ENCODE measurements at places on chromosomes 6 and 20. TPM values are rescaled to one million over a fixed set of nuclear protein-coding genes. Genes with fewer than 3 reads are reported as not detected.

- no peaks in the 10 kb centered on the region for H3K27me3 ChIP-seq
- no peaks in the 10 kb centered on the region for H3K4me1 ChIP-seq
- no peak overlapping the region for H3K4me3 ChIP-seq
- H3K27ac ChIP-seq = no peak overlapping the region
- DNase-seq = no peak
These were observed 18.4 kb downstream of the TTK start for GRCh38 chr6:80022803-80023202.

- no peaks in the 10 kb centered on the region for H3K36me3 ChIP-seq
- DNase-seq = no peak
- peak overlapping the region; percentile 95 for H3K27ac ChIP-seq
- H3K4me3 ChIP-seq = no peak overlapping the region
- peaks cover 21% of the 10 kb centered on the region for H3K4me1 ChIP-seq
- no peaks in the 10 kb centered on the region for H3K27me3 ChIP-seq
These were observed 4.5 kb upstream of the SYS1 start for GRCh38 chr20:45358282-45359068.

ADGRG6 gene
- 59.5 TPM for total RNA-seq

DNA sequence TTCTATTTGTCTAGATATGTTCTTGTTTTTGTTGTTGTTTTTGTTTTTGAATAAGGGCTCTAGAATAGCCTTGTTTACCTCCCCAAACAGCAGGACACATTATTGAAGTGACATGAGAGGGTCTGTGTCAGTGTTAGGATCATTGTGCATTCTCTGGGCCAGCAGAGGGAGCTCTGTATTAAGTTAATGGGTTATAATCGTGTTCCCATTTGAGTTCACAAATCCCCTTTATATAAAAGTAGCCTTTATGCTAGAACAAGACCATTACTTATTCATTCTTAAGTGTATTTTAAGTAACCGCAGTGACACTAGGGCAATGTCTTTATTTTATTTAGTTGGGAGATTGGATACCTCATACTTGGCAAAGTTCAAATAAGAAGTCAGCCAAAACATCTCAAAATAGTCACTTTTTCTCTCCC, 44.8 kb downstream of the STK4 start:
- no peak overlapping the region for H3K4me3 ChIP-seq
- H3K36me3 ChIP-seq = no peaks in the 10 kb centered on the region
- H3K27ac ChIP-seq = no peak overlapping the region

- no peaks in the 10 kb centered on the region for H3K27me3 ChIP-seq
- no peaks in the 10 kb centered on the region for H3K36me3 ChIP-seq
- H3K4me1 ChIP-seq = no peaks in the 10 kb centered on the region
These were observed 519.1 kb upstream of the AGPAT4 start for GRCh38 chr6:161792851-161793493.

- DNase-seq = no peak
- no peaks in the 10 kb centered on the region for H3K27me3 ChIP-seq
- H3K4me3 ChIP-seq = no peak overlapping the region
- H3K27ac ChIP-seq = no peak overlapping the region
- H3K36me3 ChIP-seq = no peaks in the 10 kb centered on the region
These were observed 8.6 kb upstream of the NKAIN4 start for GRCh38 chr20:63262836-63263235.

- H3K4me1 ChIP-seq = peaks cover 28% of the 10 kb centered on the region
- peak overlapping the region; percentile 90 for H3K27ac ChIP-seq
- H3K27me3 ChIP-seq = no peaks in the 10 kb centered on the region
- peak overlapping the region; percentile 70 for H3K4me3 ChIP-seq
- H3K36me3 ChIP-seq = no peaks in the 10 kb centered on the region
- DNase-seq = no peak
These were observed 540 bp upstream of the ZSCAN12 start for GRCh38 chr6:28400122-28400451.

DNA sequence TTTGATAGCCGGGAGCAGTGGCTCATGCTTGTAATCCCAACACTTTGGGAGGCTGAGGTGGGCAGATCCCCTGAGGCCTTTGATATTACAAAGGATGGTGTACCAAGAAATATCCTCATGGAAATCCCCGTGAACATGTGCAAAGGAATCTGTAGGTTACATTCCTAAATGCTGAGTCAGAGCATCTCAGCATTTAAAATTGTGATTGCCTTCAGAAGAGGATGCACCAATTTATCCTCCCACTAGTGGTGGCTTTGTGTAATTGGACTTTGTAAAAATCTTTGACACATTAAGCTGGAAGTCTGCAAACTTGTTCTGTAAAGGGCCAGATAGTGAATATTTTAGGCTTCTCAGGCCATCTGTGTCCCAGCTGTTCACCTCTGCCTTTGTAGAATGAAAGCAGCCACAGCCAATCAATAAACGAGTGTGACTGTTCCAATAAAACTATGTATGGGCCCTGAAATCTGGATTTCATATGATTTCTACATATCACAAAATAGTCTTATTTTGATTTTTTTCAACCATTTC, 11.8 kb downstream of the TMEM14B start:
- H3K4me3 ChIP-seq = no peak overlapping the region
- peak; percentile 78 for DNase-seq
- H3K4me1 ChIP-seq = no peaks in the 10 kb centered on the region
- peak overlapping the region; percentile 64 for H3K27ac ChIP-seq
- H3K36me3 ChIP-seq = no peaks in the 10 kb centered on the region

CD164 gene
- total RNA-seq = 574 TPM

TAF8 gene
- 25.1 TPM for total RNA-seq

HLA-DQB2 gene
- not detected for total RNA-seq

- no peak for DNase-seq
- H3K36me3 ChIP-seq = no peaks in the 10 kb centered on the region
- H3K27me3 ChIP-seq = no peaks in the 10 kb centered on the region
These were observed 57.6 kb upstream of the FRMD1 start for GRCh38 chr6:168136622-168137021.

GRCh38 chr20:21182832-21183563, 57.1 kb downstream of the KIZ start:
- H3K27ac ChIP-seq = peak overlapping the region; percentile 60
- H3K4me3 ChIP-seq = no peak overlapping the region
- no peaks in the 10 kb centered on the region for H3K4me1 ChIP-seq

DNA sequence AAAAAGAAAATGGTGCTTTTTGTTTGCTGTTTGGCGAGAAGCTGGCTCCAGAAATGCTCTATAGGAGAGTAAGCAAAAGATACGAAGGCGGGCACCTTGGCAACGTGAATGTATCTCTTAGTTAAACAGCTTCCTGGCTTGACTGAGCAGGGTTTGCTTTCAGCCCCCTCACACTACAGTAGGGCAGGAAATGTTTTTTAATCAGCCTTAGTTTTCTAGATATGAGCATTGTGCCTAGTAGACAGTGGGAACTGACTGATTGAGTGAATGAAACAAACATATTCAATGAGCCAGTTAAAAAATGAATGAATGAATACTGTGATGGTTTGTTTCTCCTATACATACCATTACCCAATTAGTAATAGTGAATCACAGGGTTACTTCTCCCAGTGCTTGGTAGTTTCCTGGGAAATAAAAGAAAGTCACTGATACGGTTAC, 19.9 kb downstream of the CAP2 start:
- no peaks in the 10 kb centered on the region for H3K36me3 ChIP-seq
- no peak overlapping the region for H3K4me3 ChIP-seq
- H3K27ac ChIP-seq = no peak overlapping the region

DNA sequence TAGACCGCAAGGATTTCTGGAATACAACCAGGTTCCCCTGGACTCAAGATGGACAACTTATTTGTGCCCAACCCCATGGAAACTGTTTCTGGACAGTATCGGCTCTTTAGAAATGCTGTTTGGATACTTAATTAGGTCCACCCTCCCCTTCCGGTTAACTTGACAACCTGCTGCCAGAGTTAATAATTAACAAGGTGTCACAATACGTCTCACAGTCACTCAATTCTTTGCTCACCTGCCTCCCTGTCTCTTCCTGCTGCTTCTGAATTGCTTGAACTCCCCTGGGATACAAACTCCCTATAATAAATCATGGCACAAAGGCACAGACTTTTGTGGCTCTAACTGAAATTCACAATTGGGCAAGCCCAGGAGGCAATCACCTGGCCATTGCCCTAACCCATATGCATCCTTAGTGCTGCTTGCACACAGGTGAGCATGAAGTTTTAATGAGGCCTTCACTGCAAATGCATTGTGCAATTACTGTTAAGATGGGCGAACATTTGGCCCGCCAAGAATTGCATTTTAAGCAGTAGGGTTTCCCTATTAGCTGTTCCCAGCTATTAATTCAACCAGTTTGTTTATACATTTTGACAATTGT, 504.4 kb upstream of the NOX3 start:
- H3K27me3 ChIP-seq = no peaks in the 10 kb centered on the region
- peak; percentile 47 for DNase-seq
- H3K4me3 ChIP-seq = no peak overlapping the region
- H3K36me3 ChIP-seq = no peaks in the 10 kb centered on the region

DNA sequence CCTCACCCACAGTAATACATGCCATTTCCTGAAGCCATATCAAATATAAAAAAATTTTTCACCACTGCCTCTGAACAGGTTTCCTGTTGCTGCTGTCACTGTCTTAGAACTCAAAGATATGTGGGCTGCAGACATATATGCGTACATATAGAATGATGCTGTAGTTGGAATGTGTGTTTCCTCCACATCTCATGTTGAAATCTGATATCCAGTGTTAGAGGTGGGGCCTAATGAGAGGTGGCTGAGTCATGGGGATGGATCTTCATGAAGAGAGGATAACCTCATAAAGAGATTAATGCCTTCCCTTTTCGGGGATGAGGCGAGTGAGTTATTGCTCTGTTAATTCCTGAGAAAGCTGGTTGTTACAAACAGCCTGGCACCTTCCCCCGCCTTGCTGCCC, 7.7 kb upstream of the SCP2D1 start:
- no peak overlapping the region for H3K4me3 ChIP-seq
- DNase-seq = peak; percentile 13
- no peaks in the 10 kb centered on the region for H3K27me3 ChIP-seq

PROKR2 gene
- total RNA-seq = not detected

DNA sequence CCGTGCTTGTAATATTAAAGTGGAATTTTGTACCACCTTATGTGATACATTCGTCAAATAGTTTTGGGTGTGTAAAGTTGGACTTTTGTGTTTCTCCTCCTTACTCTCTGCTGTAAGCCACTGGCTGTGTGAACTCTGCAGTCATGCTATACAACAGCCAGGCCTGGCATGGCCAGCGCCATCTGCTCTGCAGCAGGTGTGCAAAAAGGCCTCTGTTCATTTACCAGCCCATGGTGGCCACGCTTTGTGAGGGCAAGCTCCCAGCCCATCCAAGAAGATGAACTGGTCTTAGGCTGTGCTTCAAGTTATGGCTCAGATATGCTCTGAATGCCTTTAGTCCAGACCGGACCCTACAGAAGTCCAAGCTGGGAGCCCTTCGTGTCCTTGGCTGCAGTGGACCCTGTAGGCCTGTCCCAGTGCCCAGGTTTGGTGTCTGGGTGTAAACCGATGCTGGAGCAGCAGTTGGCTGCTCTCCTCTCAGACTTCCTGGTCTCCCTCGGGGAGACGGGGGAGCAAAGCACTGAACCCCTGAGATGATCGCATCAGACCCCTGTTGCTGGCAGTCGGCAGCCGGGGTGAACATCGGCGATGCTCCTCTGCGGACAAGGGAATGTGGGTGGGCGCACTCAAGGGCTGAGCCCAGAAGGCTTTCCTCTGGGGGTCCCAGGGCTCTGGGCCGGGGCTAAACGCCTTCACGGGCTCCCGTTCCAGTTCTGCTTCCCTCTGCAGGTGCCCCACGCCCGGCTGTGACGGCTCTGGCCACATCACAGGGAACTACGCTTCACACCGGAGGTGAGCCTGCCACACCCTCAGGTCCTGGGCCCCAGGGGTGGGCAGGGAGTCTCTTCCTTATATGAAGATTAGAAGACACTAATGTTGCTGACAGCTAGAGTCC, 28.6 kb upstream of the PCMTD2 start:
- no peaks in the 10 kb centered on the region for H3K27me3 ChIP-seq
- H3K4me1 ChIP-seq = peaks cover 34% of the 10 kb centered on the region
- no peaks in the 10 kb centered on the region for H3K36me3 ChIP-seq
- no peak overlapping the region for H3K27ac ChIP-seq
- H3K4me3 ChIP-seq = no peak overlapping the region

VSX1 gene
- not detected for total RNA-seq

GRCh38 chr6:3489027-3489757, 32.3 kb upstream of the SLC22A23 start:
- H3K36me3 ChIP-seq = no peaks in the 10 kb centered on the region
- no peaks in the 10 kb centered on the region for H3K27me3 ChIP-seq
- no peaks in the 10 kb centered on the region for H3K4me1 ChIP-seq
- H3K27ac ChIP-seq = no peak overlapping the region
- no peak for DNase-seq
- H3K4me3 ChIP-seq = no peak overlapping the region

GRCh38 chr6:24195836-24196597, 70.0 kb downstream of the NRSN1 start:
- no peak for DNase-seq
- peak overlapping the region; percentile 25 for H3K27ac ChIP-seq
- H3K27me3 ChIP-seq = no peaks in the 10 kb centered on the region
- no peaks in the 10 kb centered on the region for H3K36me3 ChIP-seq

SEMG1 gene
- total RNA-seq = not detected

CLVS2 gene
- under 0.01 TPM for total RNA-seq

DNA sequence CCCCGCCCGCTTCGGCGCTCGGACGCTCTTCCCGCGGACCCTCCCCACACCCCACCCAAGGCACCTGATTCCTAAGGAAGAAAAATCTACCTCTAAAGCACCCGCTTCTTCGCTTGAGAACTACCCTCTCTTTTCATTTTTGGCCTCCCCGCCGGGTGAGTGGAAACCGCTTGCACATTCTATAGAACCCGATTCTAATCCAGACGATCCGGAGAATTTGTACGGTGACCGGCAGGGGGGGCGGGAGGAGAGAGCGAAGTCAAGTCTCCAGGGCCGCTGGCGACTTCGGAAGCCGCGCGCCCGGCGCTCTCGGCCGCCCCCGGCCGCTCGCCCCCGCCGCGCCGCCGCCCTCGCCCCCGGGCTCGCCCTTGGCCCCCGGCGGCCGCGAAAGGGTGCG, at the start of gene RBM24:
RBM24 (plus strand) TSS at position 262 of the 397 bp plus-strand sequence. CDS start 221 bp downstream, outside the sequence.
- no peak within 1 kb of the TSS for H3K27ac ChIP-seq
- peaks cover 47% of the 10 kb centered on the region for H3K27me3 ChIP-seq
- H3K4me3 ChIP-seq = peak within 1 kb of the TSS; percentile 80
- H3K36me3 ChIP-seq = no peaks in the 10 kb centered on the region
- peak; percentile 80 for DNase-seq

NOX3 gene
- not detected for total RNA-seq

- H3K27me3 ChIP-seq = peaks cover 23% of the 10 kb centered on the region
- no peaks in the 10 kb centered on the region for H3K4me1 ChIP-seq
- H3K27ac ChIP-seq = no peak overlapping the region
- H3K36me3 ChIP-seq = no peaks in the 10 kb centered on the region
- DNase-seq = peak; percentile 58
These were observed 32.3 kb downstream of the YTHDF1 start for GRCh38 chr20:63183422-63184146.

DNA sequence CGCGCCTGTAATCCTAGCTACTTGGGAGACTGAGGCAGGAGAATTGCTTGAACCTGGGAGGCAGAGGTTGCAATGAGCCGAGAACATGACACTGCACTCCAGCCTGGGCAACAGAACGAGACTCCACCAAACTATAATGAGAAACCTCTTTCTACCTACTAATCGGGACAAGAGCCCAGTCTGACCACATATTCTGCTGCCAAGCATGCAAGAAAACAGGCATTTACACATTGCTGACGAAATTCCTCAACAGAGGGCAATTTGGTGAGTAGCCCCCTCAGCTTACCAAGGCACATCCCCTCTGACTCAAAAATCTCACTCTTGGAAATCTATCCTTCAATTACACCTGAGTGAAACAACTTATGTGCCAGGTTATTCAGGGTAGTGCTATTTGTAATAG, 81.2 kb downstream of the SLC23A2 start:
- no peak overlapping the region for H3K4me3 ChIP-seq
- no peaks in the 10 kb centered on the region for H3K27me3 ChIP-seq
- H3K27ac ChIP-seq = no peak overlapping the region
- H3K4me1 ChIP-seq = no peaks in the 10 kb centered on the region

BTN1A1 gene
- total RNA-seq = 0.60 TPM
